ENCODE measurements at places on chromosomes 12 and 14.

GRCh38 chr12:39467432-39467870, 24.5 kb upstream of the KIF21A start:
- peak overlapping the region; percentile 25 for H3K27ac ChIP-seq
- peaks cover 20% of the 10 kb centered on the region for H3K4me1 ChIP-seq
- peak overlapping the region; percentile 59 for H3K4me3 ChIP-seq
- no peaks in the 10 kb centered on the region for H3K36me3 ChIP-seq
- H3K27me3 ChIP-seq, result no peaks in the 10 kb centered on the region

DNA sequence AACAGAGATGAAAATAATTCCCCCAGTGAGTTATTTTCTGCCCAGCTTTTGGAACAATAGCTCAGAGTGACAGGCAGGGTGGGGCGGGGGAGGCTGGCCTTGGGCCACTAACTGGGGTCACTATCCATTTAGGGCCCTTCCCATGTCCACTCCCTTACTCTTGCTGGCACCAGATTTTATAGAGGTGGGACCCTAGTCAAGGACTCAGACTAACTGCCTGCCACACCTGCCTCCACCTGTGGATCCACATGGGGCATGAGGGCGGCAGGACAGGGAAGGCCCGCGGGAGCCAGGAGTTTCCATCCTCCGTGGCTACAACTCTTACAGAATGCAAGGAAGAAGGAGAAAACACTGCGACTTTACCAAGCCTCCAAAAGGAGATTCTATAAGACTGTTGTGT, 10.1 kb downstream of the VDR start:
- H3K27ac ChIP-seq, result no peak overlapping the region
- peaks cover 18% of the 10 kb centered on the region for H3K27me3 ChIP-seq
- H3K4me1 ChIP-seq, result peaks cover 3% of the 10 kb centered on the region
- no peak overlapping the region for H3K4me3 ChIP-seq
- H3K36me3 ChIP-seq, result no peaks in the 10 kb centered on the region

DNA sequence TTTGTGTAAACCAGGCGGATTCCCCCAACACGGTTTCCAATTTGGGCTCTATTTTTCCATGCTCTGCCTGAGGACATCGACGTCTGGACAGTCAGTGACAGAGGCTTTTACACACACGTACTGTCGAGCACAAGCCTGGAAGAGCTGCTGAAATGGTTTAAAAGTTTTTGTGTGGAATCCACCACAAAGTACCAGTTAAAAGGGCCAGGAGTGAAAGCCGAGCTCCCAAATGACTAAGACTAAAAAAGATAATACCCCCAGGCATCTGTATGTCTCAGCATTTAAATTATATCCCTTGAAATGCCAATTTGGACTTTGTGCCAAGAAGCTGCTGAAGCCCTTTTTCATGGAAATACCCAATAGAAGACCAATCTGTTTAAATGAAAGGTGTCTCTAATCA, 173.2 kb downstream of the EGLN3 start:
- DNase-seq, result no peak
- peaks cover 3% of the 10 kb centered on the region for H3K27me3 ChIP-seq
- no peak overlapping the region for H3K4me3 ChIP-seq

DNA sequence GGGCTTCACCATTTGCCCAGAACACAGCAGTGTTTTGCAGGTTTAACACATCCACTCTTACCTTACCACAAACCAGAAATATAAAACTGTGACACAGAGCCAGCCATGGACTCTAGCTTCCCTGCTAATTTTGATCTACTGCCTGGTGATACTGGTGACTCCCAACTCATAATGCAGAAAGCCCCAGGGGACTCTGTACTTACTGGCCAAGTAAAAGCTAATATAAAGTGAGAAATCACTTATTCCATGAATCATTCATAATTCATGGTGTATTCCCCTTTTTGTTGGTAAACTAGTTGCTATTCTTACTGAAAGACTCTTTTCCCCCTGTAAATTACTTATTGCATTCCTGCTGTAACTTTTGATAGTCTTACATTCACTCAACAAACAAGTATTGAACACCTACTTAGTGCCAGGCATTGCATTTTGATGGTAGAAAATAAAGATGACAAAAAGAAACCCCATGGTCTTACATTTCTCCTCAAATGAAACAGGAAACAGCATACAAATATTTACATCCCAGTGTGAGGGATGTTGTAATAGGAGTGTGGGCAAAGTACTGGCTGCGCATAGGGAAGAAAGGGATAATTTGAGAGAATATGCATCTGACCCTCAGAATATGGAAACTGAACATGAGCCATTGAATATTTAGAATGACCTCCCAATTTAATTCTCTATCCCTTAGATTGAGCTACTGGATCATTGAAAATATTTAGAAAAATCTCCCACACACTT, 279.6 kb downstream of the PDZRN4 start:
- H3K4me3 ChIP-seq, result no peak overlapping the region
- DNase-seq, result no peak
- no peak overlapping the region for H3K27ac ChIP-seq
- no peaks in the 10 kb centered on the region for H3K27me3 ChIP-seq
- no peaks in the 10 kb centered on the region for H3K4me1 ChIP-seq

DNA sequence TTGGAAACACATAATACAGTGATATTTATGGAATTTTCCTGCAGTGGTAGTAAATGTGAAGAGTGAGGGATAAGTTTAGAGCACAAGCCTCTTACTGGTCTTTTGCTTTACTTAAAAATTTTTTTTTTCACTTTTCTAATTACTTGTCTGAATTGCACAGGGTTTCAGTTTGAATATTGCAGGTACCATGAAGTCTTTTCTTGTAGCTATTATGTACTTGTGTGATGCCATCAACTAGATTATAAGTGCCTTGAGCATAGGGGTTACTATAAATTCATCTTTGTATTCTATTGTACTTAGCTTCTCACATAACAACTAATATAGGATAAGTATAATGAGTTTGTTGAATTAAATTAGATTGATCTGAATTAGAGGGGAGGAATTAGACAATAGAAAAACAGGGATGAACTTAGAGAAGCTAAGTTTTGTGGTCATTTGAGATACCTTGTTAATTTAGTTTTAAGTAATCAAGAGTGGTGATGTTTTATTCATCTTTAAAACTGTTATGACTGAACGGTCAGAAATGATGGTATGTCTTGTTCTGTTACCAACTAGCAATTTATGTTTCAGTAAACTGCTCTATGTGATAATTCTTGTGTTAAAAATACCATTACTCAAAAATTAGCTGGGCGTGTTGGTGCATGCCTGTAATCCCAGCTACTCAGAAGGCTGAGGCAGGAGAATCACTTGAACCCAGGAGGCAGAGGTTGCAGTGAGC, 42.1 kb downstream of the CCDC91 start:
- H3K4me1 ChIP-seq, result peaks cover 33% of the 10 kb centered on the region
- peaks cover 2% of the 10 kb centered on the region for H3K36me3 ChIP-seq
- no peak overlapping the region for H3K4me3 ChIP-seq
- no peak for DNase-seq
- no peak overlapping the region for H3K27ac ChIP-seq

DNA sequence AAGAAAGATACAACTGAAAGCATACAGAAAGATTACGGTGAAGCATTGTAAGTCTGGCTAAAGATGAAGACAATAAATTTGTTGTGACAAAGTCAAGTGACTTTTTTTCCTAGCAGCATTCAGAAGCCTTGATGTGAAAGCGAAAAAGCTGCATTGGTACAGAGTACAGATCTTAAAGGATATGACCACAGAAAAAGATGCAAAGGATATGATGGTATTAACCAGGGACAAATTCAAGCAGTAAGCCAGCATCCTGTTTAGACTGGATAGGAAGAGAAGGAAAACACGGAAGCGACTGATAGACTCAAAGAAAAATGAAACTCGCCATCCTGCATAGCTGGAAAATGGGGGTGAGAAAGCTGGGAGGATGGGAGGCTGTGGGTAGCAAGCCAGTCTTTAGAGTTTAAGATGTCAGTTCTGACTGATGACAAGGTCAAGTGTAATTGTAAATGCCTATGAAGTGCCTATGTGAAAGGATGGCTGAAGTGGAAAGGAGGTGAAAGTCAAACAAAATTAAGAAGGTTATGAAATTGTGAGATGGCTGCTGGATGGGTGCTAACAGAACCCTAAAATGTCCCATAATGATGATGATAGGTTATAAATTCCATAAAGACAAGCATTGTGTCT, 92.4 kb downstream of the PHLDA1 start:
- no peaks in the 10 kb centered on the region for H3K36me3 ChIP-seq
- no peak overlapping the region for H3K4me3 ChIP-seq
- no peaks in the 10 kb centered on the region for H3K27me3 ChIP-seq
- H3K27ac ChIP-seq, result no peak overlapping the region
- H3K4me1 ChIP-seq, result peaks cover 20% of the 10 kb centered on the region

DNA sequence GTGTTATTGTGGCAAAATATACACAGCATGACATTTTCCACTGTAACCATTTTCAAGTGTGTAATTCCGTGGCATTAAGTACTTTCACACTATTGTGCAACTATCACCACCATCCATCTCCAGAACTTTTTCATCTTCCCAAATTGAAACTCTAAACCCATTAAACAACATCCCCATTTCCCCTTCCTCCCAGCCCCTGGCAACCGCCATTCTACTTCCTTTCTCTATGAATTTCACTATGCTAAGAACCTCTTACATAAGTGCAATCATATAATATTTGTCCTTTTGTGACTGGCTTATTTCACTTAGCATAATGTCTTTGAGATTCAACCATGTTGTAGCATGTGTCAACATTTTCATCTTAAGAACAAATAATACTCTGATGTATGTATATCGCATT, 67.8 kb upstream of the PYGL start:
- H3K4me3 ChIP-seq, result no peak overlapping the region
- no peak overlapping the region for H3K27ac ChIP-seq
- DNase-seq, result no peak
- no peaks in the 10 kb centered on the region for H3K36me3 ChIP-seq
- no peaks in the 10 kb centered on the region for H3K27me3 ChIP-seq
